ENCODE measurements at places on chromosomes 1 and 21.

GRCh38 chr1:97243973-97244560 is 522.5 kb downstream of the PTBP2 start:
- no peak for DNase-seq

DNA sequence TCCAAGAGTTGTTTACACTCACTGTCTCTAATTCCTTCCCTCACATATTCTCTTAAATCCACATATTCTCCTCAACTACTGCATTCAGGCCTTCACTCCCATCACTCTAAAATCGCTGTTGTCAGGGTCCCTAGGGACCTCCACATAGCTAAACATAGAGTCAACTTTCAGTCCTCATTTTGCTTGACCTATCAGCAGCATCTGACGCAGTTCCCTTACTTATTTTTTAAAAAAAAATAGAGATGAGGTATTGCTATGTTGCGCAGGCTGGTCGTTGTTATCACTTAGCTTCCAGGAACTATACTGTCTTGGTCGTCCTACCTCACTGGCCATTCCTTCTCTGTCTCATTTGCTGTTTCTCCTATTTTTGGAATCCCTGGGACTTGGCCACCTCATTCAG is 11.7 kb upstream of the PLEKHO1 start:
- no peak for DNase-seq

DNA sequence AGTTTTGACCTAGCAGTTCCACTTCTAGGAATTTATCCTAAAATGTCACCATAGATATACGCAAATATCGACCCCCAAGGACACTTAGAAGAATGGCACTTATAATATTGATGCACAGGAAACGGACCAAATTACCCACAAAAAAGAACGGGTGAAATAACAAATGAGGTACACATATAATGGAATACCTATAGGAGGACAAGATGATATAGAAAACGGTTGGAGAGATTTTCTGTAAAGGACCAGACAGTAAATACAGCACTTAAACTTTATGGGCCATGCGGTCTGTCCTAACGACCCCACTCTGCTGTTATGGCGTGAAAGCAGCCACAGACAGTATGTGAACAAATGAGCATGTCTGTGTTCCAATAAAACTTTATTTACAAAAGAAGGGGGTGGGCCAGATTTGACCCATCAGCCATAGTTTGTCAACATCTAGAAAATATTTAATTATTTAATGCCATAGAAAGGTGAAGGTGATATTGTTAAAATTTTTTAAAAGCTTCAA is 2.4 kb downstream of the TMPRSS3 start:
- DNase-seq: no peak

- no peak for DNase-seq
Measured at GRCh38 chr1:225388372-225388771, 39.5 kb downstream of the LBR start.

GRCh38 chr1:3883194-3883925 is 16.7 kb downstream of the C1orf174 start:
- no peak for DNase-seq

DNA sequence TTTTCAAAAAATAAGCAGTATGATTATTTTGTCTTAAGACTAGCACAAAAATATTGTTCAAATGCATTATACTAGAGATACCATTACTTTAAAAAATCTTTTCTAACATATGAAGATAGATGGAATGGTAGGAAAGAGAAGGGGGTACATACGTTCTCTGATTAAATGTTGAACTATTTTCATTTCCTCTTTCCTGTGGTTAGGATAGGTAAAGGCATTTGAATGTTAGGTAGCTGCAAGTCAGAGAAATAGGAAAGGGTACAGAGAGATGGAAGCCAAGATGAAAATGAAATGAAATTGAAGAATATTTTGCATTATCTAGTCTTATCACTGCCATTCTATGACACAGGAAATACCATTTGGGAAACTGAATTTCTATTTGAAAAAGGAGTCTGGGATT is 28.3 kb downstream of the TLCD4 start:
- no peak for DNase-seq

GRCh38 chr21:27333096-27333495 is 366.2 kb upstream of the ADAMTS5 start:
- no peak for DNase-seq

DNA sequence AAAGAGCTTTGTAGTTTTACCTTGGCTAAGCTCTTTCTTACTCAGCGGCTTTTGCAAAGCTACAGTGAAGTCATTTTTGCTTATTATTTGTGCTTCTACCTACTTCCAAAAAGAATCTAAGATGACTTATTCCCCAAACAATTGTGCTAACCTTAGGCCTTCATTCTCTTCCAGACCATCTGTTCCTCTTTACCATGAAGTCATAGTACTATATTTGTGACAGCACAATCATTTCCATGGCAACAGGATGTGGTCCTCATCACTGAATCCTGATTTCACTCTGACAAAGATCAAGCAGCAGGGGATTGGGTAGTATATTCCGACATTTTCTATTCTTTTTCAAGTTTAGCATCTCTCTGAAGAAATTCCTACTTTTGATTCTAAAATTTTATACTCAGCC is 24.8 kb upstream of the NMNAT2 start:
- DNase-seq: no peak

DNA sequence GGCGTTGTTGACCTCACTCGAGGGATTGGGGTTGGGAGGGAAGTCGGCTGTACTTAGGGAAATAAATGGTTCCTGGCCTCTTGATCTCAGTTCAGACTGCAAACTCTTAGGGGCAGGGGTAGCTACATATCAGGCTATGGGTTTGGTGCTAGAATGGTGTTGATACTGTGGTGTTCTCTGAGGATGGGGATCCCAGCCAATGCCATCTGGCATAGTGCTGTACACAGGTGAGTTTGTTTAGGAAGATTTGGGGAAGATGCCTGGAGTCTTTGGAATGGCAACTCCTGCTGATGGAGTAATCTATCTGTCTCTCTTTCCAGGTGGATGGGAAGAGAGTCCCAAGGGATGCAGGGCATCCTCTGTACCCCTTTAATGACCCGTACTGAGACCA is 14.3 kb upstream of the NASP start:
- no peak for DNase-seq

GRCh38 chr1:206913766-206914537 is 7.8 kb downstream of the FCMR start:
- no peak for DNase-seq

DNA sequence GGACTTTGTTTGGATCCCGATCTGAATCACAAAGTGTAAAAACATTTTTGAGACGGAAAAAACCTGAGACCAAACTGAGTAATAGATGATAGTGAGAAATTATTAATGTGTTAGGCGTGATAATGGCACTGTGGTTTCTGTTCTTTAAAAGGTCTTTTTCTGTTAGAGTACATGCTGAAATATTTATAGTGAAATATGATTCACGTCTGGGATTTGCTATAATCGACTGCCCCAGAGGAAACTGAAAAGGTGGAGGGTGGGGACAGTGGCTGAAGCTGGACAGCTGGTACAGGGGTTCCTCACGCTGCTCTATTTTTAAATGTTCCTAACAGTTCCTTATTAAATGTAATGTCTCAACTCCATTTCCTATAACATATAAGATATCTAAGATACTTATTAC is 11.2 kb downstream of the URB1 start:
- no peak for DNase-seq

GRCh38 chr1:246128494-246129069 is 378.5 kb downstream of the SMYD3 start:
- DNase-seq: no peak

DNA sequence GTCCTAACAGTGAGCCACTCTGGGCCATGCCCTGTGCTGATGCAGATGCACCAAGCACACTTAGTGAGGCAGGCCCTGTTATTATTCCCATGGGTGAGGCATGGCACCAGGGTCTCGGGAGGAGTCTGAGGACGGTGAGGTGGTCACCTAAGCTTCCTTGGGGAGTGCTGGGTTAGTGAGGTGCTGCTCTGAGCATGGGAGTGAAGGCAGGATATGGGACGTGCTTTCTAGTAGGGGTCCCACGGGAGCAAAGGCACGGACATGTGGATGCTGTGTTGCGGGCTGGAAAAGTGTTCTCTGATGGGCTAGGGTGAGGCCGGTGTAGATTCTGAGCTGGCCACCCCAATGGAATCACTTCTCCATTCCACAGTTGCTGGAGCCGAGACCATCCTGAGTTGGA is 77.5 kb upstream of the CSF3R start:
- no peak for DNase-seq
